ENCODE measurements at places on chromosomes 1 and 21.

DNA sequence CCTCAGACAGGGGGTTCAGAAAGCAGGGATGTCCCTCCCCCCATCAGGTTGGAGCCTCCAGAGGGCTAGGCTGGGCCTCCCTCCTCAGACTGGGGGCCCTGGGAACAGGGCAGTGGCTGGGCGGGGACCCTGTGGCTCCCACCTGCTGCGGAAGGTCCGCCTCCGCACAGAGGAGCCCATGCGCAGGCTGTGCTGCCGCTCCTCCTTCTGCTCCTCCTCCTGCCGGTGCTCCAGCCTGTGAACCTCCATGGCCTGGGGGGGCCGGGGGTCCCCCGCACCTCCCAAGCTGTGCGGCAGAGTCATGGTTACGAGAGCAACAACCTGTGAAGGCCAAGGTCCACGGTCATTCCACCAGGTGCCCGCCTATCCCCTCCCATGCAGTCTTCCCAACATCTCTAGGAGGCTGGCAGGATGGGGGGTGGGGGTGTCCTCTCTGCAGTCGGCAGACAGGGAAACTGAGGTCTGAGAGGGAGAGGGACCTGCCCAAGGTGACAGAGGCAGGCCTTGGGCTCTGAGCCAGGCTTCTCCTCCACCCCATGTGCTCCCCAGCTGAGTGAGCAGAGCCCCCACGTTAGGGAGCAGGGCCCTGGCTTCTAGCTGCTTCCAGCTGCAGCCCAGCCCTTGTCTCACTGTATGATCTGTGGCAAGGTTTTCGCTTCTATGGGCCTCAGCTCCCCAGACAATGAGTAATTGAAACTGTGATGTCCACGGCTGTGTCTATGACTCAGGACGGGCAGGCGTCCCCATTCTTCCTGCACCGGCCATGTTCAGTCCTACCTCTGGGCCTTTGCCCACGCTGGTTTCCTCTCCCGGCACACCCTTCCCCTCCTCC lies 3.4 kb downstream of the MYOM3 start:
- H3K27ac ChIP-seq: no peak overlapping the region
- no peaks in the 10 kb centered on the region for H3K4me1 ChIP-seq
- H3K36me3 ChIP-seq: no peaks in the 10 kb centered on the region
- peaks cover 2% of the 10 kb centered on the region for H3K27me3 ChIP-seq
- peak; percentile 60 for DNase-seq

DNA sequence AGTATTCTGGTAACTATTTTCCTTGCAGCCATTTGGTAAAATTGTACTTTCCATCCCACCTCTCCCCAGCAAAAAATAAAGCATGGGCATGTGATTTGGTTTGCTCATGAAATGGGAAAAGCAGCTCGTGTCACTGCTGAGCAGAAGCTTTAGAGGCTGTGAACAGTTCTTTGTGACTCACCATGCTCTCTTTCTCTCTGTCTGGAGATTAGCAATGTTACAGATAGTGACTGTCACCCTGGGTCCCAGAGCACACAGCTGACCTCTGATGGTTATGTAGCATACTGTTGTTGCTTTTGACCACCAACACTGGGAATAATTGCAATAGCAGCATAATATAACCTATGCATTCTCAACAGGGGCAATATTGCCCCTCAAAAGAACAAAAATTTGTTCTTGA lies 70.6 kb downstream of the RGS2 start:
- H3K4me3 ChIP-seq: no peak overlapping the region
- no peak overlapping the region for H3K27ac ChIP-seq
- peaks cover 3% of the 10 kb centered on the region for H3K4me1 ChIP-seq
- H3K36me3 ChIP-seq: no peaks in the 10 kb centered on the region

- no peaks in the 10 kb centered on the region for H3K36me3 ChIP-seq
- H3K4me3 ChIP-seq: no peak overlapping the region
- no peaks in the 10 kb centered on the region for H3K27me3 ChIP-seq
- H3K27ac ChIP-seq: no peak overlapping the region
These were observed 111.6 kb downstream of the SYT14 start for GRCh38 chr1:210049616-210050015.

GRCh38 chr21:34523019-34523555 lies 11.1 kb upstream of the KCNE1 start:
- H3K4me3 ChIP-seq: no peak overlapping the region
- peaks cover 49% of the 10 kb centered on the region for H3K4me1 ChIP-seq
- H3K27ac ChIP-seq: peak overlapping the region; percentile 89
- H3K27me3 ChIP-seq: no peaks in the 10 kb centered on the region
- no peaks in the 10 kb centered on the region for H3K36me3 ChIP-seq
